Large intestine (tissue), 12 donors: ENCODE measurements at places on chromosomes 4 and X.

GRCh38 chrX:15998350-15998749, 125.0 kb upstream of the GRPR start:
- no peaks in the 10 kb centered on the region for H3K27me3 ChIP-seq
- H3K27ac ChIP-seq = no peak overlapping the region

GRCh38 chrX:118579417-118579816, 83.8 kb downstream of the DOCK11 start:
- H3K27me3 ChIP-seq = no peaks in the 10 kb centered on the region
- H3K4me3 ChIP-seq = no peak overlapping the region
- peaks cover under 1% of the 10 kb centered on the region for H3K4me1 ChIP-seq
- H3K27ac ChIP-seq = no peak overlapping the region

DNA sequence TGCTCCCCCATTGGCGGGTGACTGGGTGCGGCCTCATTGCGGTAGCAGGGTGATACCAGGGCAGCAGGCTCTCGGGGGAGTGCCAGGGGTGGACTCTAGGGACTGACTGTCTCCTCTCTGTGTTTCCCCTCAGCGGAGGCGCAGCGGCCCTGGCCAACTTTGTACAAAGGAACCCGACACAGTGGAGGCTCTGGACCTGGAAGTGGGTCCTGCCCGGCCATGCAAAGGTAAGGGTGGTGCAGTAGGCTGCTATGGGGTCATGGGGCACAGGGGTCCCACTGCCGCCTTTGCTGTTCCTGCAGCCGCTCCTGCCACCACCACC, 16.3 kb downstream of the SULT1B1 start:
- no peaks in the 10 kb centered on the region for H3K4me1 ChIP-seq
- peaks cover 19% of the 10 kb centered on the region for H3K36me3 ChIP-seq
- DNase-seq = no peak
- no peak overlapping the region for H3K27ac ChIP-seq
- H3K4me3 ChIP-seq = no peak overlapping the region

DNA sequence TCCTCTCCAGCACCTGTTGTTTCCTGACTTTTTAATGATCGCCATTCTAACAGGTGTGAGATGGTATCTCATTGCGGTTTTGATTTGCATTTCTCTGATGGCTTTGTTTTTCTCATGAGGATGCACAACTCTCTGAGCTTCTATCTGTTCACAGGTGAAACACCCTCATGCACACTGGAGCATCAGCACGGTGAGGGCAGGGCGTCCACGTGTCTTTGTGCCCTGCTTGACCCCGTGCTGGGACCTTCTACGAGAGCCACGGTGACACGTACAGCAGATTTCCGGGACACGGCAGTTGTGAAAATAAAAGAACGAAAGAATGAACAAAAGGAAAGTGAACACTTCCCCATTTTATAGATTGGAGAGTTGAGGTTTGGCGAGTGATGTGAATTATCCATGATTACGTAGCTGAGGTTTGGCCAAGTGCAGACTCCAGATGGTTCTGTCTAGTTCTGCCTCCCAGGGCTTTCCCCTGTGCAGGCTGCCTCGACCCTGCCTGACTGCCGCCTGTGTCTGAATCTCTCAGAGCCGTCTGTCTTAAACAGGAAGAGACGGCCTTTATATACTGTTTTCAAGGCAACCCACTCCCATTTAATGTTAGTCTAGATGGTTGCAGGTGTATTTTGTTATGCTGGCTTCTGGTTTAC, 67.8 kb upstream of the SORBS2 start:
- H3K4me1 ChIP-seq = no peaks in the 10 kb centered on the region
- no peaks in the 10 kb centered on the region for H3K27me3 ChIP-seq
- H3K36me3 ChIP-seq = no peaks in the 10 kb centered on the region
- no peak overlapping the region for H3K27ac ChIP-seq

- H3K4me1 ChIP-seq = peaks cover 15% of the 10 kb centered on the region
- H3K36me3 ChIP-seq = no peaks in the 10 kb centered on the region
- no peak overlapping the region for H3K4me3 ChIP-seq
- no peak overlapping the region for H3K27ac ChIP-seq
- no peaks in the 10 kb centered on the region for H3K27me3 ChIP-seq
Observed at GRCh38 chrX:107600366-107600765, 27.9 kb upstream of the PRPS1 start.

- H3K4me3 ChIP-seq = peak overlapping the region; percentile 99
- H3K27ac ChIP-seq = peak overlapping the region; percentile 100
- H3K4me1 ChIP-seq = peaks cover 15% of the 10 kb centered on the region
- no peak for DNase-seq
Observed at GRCh38 chr4:105472871-105473323, 965 bp downstream of the PPA2 start.

DNA sequence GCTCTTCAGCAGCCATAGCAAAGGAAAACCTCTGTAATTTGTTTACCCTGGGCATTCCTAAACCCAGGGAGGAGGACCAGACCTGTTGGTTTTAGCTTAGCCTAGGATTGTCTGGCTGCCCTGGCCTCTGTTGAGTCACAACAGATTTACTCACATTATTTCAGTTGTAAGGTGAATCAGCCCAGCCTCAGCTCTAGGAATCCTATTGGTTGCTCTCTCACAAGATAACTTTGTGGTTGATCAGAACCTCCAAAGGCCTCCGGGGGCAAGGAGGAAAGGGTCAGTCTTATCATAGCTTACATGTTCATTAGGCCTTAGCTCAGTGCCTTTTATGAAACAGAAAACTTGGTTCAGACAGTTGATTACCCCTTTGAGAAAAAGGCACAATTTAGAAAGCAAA, 41.0 kb downstream of the PDK3 start:
- peaks cover 7% of the 10 kb centered on the region for H3K36me3 ChIP-seq
- no peak overlapping the region for H3K4me3 ChIP-seq
- DNase-seq = no peak
- H3K27me3 ChIP-seq = no peaks in the 10 kb centered on the region
- no peaks in the 10 kb centered on the region for H3K4me1 ChIP-seq
- no peak overlapping the region for H3K27ac ChIP-seq

GRCh38 chr4:24394041-24394440, 190.3 kb downstream of the DHX15 start:
- no peak overlapping the region for H3K27ac ChIP-seq
- H3K4me3 ChIP-seq = no peak overlapping the region
- no peaks in the 10 kb centered on the region for H3K36me3 ChIP-seq
- H3K4me1 ChIP-seq = no peaks in the 10 kb centered on the region
- H3K27me3 ChIP-seq = no peaks in the 10 kb centered on the region
- DNase-seq = no peak

- no peaks in the 10 kb centered on the region for H3K27me3 ChIP-seq
- no peak overlapping the region for H3K4me3 ChIP-seq
- no peaks in the 10 kb centered on the region for H3K4me1 ChIP-seq
- DNase-seq = no peak
- no peaks in the 10 kb centered on the region for H3K36me3 ChIP-seq
Observed at GRCh38 chr4:179748837-179749236, 2306.6 kb upstream of the AGA start.

DNA sequence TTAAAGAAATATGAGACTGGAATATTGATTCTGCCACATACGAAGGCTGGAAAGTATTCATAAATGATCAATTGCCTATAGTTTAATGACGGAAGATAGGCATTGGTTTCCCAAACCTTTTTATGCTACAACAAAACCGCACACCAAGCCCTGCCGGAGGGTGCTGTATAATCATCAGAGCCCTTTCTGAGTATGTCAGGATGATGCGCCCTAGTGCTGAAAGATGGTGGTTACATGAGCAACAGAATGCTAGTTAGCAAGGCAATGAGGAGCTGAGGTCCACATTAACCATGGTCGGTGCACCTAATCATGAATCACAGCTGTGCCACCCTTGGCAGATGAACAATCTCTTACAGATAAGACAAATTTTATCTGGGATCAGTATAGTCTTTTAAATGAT, 491.1 kb downstream of the PACRGL start:
- H3K4me1 ChIP-seq = no peaks in the 10 kb centered on the region
- no peak overlapping the region for H3K27ac ChIP-seq
- H3K36me3 ChIP-seq = no peaks in the 10 kb centered on the region
- no peaks in the 10 kb centered on the region for H3K27me3 ChIP-seq
- no peak for DNase-seq

DNA sequence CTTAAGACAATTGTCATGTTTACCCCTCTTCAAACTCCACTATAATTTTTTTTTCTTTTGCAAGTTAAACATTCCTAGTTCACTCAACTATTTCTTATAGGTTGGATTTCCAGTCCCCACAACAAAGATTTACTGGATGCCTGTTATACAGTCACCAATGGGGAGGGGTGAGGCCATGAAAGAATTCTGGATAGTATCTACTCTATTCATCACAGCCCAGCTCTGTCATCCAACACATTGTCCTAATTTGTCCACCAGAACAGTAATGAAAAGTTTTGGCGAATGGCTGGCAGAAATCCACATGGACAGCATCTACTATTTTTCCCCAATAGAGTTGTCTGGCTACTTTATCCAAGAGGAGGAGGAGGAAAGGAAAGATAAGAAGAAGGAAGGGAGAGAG, 192.7 kb upstream of the S100G start:
- H3K36me3 ChIP-seq = no peaks in the 10 kb centered on the region
- no peaks in the 10 kb centered on the region for H3K27me3 ChIP-seq
- no peaks in the 10 kb centered on the region for H3K4me1 ChIP-seq
- no peak overlapping the region for H3K27ac ChIP-seq

GRCh38 chr4:143489106-143489505, 24.4 kb upstream of the SMARCA5 start:
- H3K4me3 ChIP-seq = no peak overlapping the region
- no peaks in the 10 kb centered on the region for H3K36me3 ChIP-seq
- H3K4me1 ChIP-seq = no peaks in the 10 kb centered on the region
- no peak for DNase-seq
- H3K27me3 ChIP-seq = no peaks in the 10 kb centered on the region

DNA sequence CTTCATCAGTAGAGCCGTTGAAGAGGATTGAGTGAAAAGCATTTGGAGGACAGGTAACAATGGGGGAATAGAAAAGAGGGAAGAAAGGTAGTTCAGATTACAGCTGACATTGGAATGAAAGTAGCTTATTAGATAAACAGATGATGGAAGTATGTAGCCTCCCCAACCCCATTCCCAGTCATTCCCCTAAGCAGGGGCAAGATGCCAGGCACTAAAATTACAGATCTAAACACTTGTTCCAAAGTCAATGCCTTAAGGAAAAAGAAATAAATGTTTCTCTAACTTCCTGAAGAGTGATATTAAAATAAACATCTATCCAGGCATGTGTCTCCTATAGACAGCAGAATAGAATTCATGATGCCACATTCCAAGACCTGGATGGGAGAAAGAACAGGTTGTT, 350.8 kb downstream of the PDGFC start:
- no peak overlapping the region for H3K4me3 ChIP-seq
- H3K4me1 ChIP-seq = no peaks in the 10 kb centered on the region
- no peak for DNase-seq
- no peaks in the 10 kb centered on the region for H3K27me3 ChIP-seq
- no peaks in the 10 kb centered on the region for H3K36me3 ChIP-seq

- no peaks in the 10 kb centered on the region for H3K27me3 ChIP-seq
- H3K4me3 ChIP-seq = no peak overlapping the region
- H3K36me3 ChIP-seq = no peaks in the 10 kb centered on the region
- no peak overlapping the region for H3K27ac ChIP-seq
Observed at GRCh38 chr4:155545456-155545855, 121.2 kb upstream of the GUCY1A1 start.

DNA sequence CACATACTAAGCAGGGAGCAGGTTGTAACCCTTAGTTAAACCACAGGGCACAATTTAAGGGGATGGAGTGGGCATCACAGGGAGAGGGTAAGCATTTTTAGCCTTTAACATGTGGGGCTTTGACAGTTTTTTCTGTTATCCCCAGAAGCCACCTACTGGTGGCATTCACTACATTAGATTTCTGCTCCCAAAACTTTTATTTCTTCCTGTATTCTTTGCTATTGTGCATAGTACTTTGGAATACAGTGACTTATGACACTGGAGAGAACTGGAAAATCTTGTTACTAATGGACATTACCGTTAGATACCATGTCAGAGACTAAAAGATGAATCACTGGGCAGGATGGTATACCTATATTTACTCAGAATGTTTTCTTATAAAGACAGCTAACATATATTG, 7.3 kb downstream of the TRIM75 start:
- no peaks in the 10 kb centered on the region for H3K36me3 ChIP-seq
- H3K27ac ChIP-seq = no peak overlapping the region
- no peak overlapping the region for H3K4me3 ChIP-seq

DNA sequence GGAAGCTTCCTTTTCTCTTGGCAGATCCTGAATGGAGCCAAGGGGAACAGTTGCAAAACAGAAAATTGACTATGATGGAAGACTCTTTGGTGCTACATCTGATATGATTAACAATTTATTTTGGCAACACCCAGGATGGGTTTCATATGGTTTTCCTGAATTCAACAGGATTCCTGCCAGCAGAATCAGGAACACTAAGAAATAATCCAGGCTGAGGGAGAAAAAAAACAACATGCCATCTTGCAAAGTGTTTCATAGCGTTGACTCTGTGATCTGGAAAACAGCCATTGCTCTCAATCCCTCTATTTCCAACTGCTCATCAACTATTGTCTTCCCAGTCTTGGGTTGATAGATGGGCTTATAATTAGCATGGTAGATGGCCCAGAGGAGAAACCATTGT, 303.8 kb upstream of the KLF3 start:
- no peak overlapping the region for H3K27ac ChIP-seq
- H3K4me3 ChIP-seq = no peak overlapping the region
- DNase-seq = no peak
- H3K4me1 ChIP-seq = no peaks in the 10 kb centered on the region
- H3K27me3 ChIP-seq = no peaks in the 10 kb centered on the region
- H3K36me3 ChIP-seq = no peaks in the 10 kb centered on the region

DNA sequence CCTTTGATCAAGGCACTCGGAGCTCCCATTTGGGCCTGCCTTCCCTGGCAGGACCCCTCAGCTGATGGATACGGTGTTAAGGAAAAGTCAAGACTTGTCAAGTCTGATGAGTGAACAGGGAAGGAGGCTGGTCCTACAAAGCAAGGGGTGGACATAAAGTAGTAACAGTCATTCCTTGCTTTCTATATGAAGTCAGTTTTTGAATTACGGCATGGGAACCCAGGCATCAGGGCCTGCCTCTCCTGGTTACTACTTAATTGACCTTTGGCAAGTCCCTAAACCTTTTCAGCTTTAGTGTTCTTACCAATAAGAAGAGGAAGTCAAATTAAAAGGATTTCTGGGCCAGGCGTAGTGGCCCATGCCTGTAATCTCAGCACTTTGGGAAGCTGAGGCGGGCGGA, 7.0 kb downstream of the CHST7 start:
- H3K27me3 ChIP-seq = peaks cover 10% of the 10 kb centered on the region
- no peak overlapping the region for H3K4me3 ChIP-seq
- DNase-seq = no peak
- no peaks in the 10 kb centered on the region for H3K36me3 ChIP-seq

DNA sequence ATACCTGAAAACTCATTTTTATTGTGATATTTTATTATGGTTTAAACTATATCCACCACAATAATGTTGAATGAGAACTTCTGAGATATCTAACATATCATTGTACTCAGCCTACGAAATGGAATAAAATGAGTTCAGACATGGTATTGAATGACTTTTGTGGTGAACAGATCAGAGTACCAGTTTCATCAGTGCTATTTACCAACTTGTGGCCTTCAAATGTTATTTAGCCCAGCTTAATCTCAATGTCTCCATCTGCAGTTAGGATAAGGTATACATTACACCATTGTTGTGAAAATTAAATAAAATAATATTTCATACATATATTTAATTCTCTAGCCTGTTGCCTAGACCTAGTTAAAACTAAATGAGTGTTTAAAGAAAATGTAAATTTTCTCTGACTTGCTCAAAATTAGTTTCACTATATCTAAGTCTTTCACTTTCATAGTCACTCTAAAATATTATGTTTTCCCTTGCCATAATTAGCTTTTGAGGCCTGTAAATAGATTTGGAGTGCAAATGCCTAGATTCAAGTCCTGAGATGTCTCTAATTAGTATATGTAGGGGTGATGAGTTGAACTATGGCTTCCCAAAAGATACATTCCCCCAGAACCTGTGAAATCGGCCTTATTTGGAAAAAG, 594.2 kb downstream of the STPG2 start:
- no peak for DNase-seq
- H3K36me3 ChIP-seq = no peaks in the 10 kb centered on the region
- no peaks in the 10 kb centered on the region for H3K27me3 ChIP-seq
- H3K27ac ChIP-seq = no peak overlapping the region
- no peak overlapping the region for H3K4me3 ChIP-seq
